Right cardiac atrium (tissue), 5 donors: ENCODE measurements at places on chromosomes 12 and 14. TPM values are rescaled to one million over a fixed set of nuclear protein-coding genes. Genes with fewer than 3 reads are reported as not detected.

DNA sequence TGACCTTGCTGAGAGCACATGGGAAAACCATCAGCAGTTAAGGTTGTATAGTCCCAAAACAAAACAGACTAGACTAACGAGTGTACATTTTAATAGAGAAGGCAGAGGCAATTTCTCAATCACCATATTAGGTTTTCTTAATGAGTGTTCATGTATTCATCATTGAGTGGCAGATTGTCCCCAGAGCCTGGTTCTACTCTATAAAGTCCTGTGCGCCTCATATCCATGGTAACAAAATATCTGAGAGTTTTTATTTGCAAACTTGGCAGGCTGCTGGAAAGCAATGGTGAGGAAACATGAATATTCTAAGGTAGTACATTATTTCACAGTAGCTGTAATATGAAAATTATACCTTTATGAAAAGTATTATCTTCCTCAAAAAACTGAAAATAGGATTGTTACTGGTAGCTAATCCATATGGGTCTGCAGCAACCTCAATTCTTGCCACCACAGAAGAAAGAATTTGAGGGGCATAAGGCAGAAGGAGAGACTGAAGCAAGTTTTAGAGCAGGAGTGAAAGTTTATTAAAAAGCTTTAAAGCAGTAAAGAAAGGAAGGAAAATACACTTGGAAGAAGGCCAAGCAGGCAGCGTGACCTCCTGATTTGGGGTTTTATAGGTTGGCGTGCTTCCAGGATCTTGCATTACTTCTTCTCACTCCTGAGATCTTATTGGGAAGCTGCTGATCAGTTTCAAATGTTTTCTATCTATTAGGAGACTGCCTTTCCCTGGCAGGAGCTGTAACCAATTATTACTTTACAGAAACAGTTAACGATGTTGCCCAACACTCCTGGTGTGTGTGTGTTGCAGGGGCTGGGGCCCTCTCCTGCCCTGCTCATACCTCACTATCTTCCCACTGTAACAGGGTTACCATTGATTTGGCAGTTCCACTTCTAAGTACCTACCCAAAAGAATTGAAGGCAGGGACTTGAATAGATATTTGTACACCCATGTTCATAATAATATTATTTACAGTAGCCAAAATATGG, 154.0 kb upstream of the NUDT4 start:
- no peak for DNase-seq

GRCh38 chr12:10400829-10401228, 8.7 kb downstream of the KLRC4 start:
- no peak for DNase-seq

GRCh38 chr12:110794623-110795280, 52.0 kb upstream of the CCDC63 start:
- DNase-seq: peak; percentile 70

- peak; percentile 60 for DNase-seq
Observed at GRCh38 chr14:105498430-105499255, 7.6 kb downstream of the TEDC1 start.

- no peak for DNase-seq
Observed at GRCh38 chr12:69519871-69520270, 49.7 kb downstream of the FRS2 start.

DNA sequence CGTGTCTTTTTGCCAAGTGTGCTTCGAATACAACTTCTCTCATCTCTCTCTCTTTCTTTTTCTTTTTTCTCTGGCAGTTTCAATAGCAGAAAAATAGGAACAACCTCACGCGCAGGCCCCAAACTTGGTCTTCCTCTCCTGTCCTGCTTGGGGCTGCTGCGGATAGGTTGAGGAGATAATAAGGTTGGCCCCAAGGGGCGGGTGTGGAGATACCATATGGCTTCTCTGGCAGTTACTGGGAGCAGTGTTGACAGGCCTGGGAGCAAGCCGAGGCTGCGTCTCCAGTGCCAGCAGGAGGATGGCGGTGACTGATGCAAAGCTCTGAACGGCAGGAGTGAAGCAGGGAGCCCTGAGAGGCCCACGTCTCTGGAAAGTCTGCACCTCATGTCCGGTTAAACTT, 89.5 kb upstream of the MANSC4 start:
- DNase-seq: peak; percentile 58

- DNase-seq: no peak
Observed at GRCh38 chr14:61838661-61839245, 76.5 kb downstream of the SNAPC1 start.

DNA sequence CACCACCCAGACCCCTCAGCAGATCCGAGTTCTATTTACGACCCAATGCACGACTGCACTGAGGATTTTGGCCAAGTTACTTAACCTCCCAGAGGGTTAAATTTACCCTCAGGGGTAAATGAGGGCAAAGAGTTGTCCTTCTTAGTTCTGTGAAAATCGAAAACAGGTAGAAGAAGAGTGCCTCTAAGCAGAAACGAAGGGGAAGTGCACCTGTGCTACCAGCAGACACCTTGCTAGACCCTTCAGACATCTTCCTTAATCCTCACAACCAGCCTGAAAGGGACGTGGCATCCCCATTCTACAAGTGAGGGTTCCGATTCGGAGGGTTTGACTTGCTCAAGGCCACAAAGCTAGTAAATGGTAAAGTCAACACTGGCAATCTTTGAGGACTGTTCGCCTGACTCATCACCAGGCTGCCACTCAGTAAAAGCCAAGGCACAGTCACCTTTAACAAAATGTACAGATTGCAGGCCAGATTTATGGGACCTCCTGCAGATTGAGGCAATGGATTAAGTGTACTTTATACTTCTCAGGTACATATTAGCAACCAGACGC, 1.6 kb downstream of the GSG1 start:
- DNase-seq: no peak

- no peak for DNase-seq
Observed at GRCh38 chr14:97426776-97427175, 629.6 kb downstream of the VRK1 start.

DNA sequence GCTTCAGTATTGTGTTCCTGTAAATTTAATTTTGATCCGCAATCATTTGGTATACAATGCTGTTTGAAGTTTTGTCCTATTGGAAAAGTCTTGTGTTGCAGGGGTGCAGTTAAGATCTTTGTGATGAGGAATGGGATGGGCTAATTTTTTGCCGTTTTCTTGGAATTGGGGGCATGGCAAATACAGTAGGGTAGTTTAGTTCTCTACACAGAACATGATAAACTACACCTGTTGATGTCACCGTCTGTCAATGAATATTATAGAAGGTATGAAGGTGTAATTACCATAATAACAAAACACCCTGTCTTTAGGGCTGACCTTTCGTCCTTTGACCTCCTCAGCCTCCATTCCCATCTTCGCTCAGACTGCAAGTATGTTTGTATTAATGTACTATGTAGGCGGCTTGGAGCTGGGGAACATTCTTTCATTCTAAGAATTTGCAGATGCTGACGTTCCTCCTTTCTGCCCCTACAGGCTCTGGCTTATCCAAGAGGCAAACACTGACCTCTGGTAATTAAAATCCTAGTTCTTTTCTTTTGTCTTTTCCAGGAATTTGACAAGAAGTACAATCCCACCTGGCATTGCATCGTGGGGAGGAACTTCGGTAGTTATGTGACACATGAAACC, 1.7 kb downstream of the DYNLL1 start:
- no peak for DNase-seq

GRCh38 chr14:26138764-26139445, 458.9 kb downstream of the NOVA1 start:
- no peak for DNase-seq

GRCh38 chr12:94702696-94703095, 52.3 kb upstream of the TMCC3 start:
- no peak for DNase-seq

DNA sequence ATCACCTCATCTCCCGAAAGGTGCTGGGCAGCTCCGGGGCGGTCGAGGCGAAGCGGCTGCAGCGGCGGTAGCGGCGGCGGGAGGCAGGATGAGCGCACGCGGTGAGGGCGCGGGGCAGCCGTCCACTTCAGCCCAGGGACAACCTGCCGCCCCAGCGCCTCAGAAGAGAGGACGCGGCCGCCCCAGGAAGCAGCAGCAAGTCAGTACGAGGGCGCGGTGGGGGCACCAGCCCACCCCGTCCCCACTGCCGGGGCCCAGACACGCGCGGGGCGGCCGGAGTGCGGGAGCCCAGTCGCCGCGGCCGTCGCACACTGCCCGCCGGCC, 862 bp downstream of the HMGA2 start:
- no peak for DNase-seq

DNA sequence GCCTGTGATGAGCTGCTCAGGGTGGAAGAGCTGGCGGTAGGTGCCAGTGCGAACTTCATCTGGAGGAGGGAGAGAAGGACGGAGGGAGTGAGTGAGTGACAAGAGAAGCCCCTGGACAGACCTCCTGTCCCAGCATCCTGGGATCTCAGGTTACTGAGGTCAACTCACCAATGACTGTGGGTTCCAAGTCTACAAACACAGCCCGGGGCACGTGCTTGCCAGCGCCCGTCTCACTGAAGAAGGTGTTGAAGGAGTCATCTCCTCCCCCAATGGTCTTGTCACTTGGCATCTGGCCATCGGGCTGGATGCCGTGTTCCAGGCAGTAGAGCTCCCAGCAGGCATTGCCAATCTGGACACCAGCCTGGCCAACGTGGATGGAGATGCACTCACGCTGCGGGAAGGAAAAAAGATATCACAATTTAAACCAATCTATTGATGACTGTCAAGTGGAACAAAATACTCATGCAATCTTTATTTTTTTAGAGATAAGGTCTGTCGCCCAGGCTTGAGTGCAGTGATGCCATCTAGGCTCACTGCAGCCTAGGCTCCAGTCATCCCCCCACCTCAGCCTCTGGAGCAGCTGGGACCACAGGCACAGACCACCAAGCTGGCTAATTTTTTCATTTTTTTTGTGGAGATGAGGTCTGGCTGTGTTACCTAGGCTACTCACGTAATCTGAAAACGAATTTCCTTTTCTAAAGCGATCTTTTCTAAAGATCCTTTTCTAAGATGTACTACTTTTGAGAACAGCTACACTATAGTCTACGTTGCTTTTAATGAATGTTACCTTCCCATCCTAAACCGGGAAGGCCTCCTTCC, 1.7 kb downstream of the TUBA1B start:
- DNase-seq: peak; percentile 31

DNA sequence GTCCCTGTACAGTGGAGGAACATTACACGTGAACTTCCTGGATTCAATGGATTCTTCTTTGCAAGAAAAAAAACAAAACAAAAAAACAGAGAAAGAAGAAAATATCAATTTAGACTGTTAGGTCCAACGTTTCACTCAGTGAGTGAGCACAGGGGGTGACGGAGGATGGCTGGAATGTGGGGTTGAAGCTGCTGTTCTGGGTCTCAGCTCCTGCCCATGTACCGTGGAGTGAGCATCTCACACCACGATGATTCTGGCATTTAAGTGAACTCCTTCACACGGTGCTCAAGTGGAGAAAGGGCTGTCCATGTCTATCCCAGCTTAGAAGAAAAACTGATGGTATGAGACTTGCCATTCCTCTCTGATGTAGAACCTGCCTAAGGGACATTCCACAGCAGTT, 23.2 kb downstream of the CCND2 start:
- no peak for DNase-seq

- no peak for DNase-seq
Observed at GRCh38 chr12:107435520-107435919, 250.1 kb upstream of the PWP1 start.

GRCh38 chr12:89138048-89138852, 214.1 kb downstream of the DUSP6 start:
- no peak for DNase-seq

- no peak for DNase-seq
Observed at GRCh38 chr14:90624732-90625400, 191.4 kb downstream of the TTC7B start.

GRCh38 chr14:72774894-72775620, 118.8 kb downstream of the DPF3 start:
- DNase-seq: no peak

DNA sequence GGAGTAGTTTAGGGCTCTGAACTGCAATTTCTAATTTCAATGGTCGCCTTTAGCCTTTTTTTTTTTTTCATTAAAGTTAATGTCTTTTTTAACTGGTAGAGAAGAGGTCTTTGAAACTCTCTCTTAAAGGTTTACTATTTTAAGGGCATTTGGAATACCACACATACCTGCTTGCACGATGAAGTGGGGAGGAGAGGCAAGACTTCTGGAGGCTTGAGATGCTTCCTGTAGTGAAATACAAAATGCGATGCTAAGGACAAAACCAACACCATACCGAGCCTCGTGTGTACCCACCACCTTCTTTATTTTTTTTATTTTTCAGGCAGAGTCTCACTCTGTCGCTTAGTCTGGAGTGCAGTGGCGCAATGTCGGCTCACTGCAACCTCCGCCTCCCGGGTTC, 57.4 kb downstream of the GLT1D1 start:
- DNase-seq: no peak

DNA sequence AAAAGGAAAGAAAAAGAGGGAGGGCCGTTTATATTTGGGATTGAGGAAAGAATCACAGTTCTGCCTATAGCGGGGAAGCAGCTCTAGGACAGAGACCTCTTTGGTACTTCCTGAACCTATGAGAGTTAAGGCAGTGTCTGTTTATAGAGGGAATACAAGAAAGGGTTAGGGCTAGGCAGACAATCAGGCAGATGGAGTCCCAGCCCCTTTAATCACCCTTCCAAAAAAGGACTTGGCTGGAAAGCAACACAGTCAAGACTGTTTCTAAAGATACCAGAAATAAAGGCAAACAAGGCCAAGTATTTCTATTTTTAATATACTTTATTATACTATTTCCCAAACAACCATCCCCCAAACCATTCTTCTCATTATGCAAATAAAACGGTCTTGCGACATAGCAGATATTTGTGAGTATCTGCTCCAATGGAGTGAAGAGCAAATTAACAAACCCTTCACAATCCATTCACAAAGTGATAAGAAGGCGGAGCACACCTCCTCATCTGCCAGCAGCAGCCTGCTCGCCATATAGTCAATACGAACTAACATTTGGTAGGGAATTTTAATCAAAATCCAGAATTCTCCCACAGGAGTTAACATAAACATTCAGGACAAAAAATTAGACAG, 697 bp upstream of the GRIP1 start:
- DNase-seq: no peak

Gene ADAM20
- total RNA-seq: 0.57 TPM

Gene KRT73
- not detected for total RNA-seq

Gene SERPINA12
- not detected for total RNA-seq

Gene FOXM1
- 1.7 TPM for total RNA-seq

Gene AQP2
- total RNA-seq: 0.17 TPM

Gene INHBC
- not detected for total RNA-seq

Gene GDF3
- total RNA-seq: not detected

Gene RACGAP1
- 7.7 TPM for total RNA-seq

Gene EPYC
- total RNA-seq: not detected

Gene DBX2
- total RNA-seq: 0.17 TPM

Gene ANKRD33
- total RNA-seq: not detected

Gene CATSPERB
- 3.2 TPM for total RNA-seq

Gene CPNE6
- total RNA-seq: not detected

Gene CCDC175
- total RNA-seq: not detected

Gene POTEM
- total RNA-seq: not detected
